ENCODE measurements at places on chromosomes 2 and 18.
A peak's percentile ranks its signal among the peaks of the same experiment; 100 is the strongest.

GRCh38 chr2:99156891-99157290, 2.1 kb downstream of the LIPT1 start:
- no peak for DNase-seq

GRCh38 chr2:34851804-34852203, 1252.7 kb upstream of the FAM98A start:
- DNase-seq, result no peak

DNA sequence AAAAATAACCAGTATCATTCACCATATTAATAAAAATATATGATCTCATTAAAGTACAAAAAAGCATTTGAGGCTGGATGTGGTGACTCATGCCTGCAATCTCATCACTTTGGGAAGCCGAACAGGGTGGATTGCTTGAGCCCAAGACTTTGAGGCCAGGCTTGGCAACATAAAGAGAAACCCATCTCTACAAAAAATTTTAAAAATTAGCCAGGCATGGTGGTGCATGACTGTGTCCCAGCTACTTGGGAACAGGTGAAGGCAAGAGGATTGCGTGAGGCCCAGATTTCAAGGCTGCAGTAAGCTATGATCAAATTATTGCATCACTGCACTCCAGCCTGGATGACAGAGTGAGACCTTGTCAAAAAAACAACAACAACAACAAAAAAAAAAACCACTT, 75.9 kb downstream of the RAD51AP2 start:
- peak; percentile 58 for DNase-seq

- DNase-seq, result no peak
These were observed 131.3 kb downstream of the COL6A3 start for GRCh38 chr2:237282568-237283128.

GRCh38 chr2:173223871-173224270, 130.8 kb upstream of the CDCA7 start:
- DNase-seq, result no peak

- no peak for DNase-seq
These were observed 182.5 kb upstream of the RAB6C start for GRCh38 chr2:129796801-129797488.

Data from foreskin keratinocyte (primary cell).